ENCODE measurements at places on chromosomes 6 and 20.
A peak's percentile ranks its signal among the peaks of the same experiment; 100 is the strongest.

GRCh38 chr6:130754786-130755367 lies 72.3 kb upstream of the SMLR1 start:
- no peak for DNase-seq

GRCh38 chr6:100726666-100727065 lies 154.5 kb downstream of the ASCC3 start:
- no peak for DNase-seq

GRCh38 chr6:15365273-15365687 lies 119.4 kb downstream of the JARID2 start:
- no peak for DNase-seq

- DNase-seq, result no peak
These were observed 132.7 kb downstream of the TSHZ2 start for GRCh38 chr20:53104884-53105283.

DNA sequence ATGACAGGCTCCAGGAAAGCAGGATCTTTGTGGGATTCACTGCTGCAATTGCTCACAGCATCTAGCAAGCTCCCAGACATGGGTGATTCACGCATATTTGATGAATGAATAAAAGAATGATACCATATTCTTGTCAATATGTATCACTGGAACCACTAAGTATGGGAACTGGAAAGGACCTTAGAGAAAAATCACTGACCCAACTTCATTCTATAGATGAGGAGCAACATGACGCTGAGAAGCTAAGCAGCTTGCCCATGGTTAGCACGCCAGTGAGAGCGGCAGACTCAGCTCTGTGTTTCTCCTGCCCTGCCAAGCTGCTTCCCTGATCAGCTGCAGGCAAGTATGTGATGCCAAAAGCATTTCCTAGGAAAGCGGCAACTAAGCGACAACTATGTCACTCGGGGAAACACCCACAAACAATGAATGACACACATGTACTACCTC lies 66.8 kb downstream of the PPP1R3G start:
- no peak for DNase-seq

DNA sequence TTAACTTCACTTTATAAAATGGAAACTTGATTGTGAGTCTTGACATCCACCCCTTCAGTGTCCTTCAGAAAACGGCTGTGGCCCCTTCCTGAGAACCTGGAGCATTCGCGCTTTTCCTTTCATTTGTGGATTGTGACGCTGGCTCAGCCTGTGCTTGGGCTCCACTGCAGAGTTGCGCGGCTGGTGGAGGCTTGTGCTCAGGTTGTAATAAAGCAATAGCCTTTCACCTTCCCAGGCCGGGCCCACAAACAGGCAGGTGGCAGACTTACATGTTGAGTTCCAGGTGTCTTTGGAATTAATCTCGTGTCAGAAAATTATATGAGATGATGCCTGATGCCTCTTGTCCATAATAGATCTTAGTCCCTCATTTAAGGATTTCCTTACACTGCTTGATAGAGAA lies 199.9 kb downstream of the CDH4 start:
- DNase-seq, result no peak

GRCh38 chr6:84093441-84094435 lies 60.2 kb downstream of the MRAP2 start:
- no peak for DNase-seq

DNA sequence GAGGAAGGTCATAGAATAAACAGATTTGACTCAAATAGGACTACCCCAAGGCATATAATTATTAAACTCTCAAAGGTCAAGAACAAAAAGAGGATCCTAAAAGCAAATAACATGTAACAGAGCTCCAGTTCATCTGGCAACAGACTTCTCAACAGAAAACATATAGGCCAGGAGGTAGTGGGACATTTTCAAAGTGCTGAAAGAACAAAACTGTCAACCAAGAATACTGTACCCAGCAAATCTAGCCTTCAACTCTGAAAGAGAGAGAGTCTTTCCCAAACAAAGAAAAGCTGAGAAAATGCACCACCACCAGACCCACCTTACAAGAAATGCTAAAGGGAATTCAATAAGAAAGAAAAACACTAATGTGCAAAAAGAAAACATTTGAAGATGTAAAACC lies 11.9 kb downstream of the NQO2 start:
- no peak for DNase-seq

DNA sequence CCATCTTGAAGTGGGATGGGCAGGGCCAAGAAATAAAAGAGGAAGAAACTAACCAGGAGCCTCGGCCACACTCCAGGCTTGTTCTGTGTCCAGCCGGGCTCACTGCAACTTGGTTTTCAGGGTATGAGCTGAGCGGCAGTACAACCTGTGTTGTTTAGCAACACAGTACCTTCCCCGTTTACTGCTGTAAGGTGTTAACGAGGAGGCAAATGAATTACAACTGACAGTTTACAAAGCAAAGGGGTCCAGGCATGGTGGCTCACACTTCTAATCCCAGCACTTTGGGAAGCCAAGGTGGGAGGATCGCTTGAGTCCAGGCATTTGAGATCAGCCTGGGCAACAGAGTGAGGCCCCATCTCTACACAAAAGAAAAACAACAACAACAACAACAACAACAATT lies 481.3 kb upstream of the SULF2 start:
- no peak for DNase-seq

DNA sequence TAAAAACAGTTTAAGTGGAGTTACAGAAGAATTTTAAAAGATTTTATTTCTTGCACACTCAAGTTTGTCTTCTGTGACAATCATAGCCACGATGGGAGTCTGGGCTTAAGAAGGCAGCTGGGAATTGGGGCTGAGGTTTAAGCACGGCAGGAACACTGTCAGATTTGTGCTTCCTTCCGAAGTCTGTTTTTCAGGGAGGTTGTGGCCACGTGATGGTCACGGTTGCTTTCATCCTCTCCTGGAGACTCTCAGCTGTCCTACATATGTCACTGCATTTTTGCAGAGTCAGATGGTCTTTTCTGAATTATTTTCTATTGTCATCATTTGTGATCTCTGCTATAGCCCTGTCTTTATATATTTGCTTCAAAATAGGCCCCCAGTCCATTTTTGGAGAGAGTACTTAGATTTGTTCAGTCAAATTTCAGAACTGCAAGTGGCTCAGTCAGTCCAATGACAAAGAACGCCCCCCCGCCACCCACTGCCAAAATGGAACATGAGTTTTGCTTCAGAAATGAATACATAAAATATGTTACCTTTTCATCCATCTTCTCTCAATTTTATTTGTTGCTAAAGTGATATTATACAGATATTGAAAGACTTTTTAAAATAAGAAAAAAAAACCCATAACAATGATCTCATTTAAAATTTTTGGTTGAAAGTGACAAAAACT lies 111.8 kb upstream of the ZFP64 start:
- DNase-seq, result peak; percentile 25

GRCh38 chr6:149821492-149821891 lies 42.7 kb downstream of the LRP11 start:
- no peak for DNase-seq

GRCh38 chr6:72261554-72261953 lies 360.3 kb upstream of the KCNQ5 start:
- no peak for DNase-seq

DNA sequence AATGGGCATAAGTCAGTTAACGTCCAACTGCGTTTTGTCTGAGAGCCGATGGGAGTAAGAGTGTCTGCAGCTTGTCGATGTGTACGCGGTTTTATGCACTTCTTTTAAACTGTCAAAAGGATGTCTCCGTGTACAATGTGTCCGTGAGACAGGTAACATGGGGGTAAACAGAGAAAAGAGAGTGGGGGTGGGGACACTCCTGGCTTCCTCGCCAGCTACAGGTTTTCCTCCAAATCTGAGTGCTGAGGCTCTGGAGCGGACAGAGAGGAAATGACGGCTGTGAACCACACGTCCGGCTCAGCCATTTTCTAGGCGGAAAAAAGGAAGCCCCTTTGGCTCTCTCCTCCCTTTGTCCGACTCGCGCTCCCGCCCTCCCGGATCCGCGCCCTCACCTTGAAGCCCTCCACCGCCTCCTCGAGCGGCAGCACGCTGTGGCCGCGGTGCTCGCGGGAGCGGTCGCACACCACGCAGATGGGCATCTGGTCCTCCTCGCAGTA lies 916 bp downstream of the TRIM27 start:
- DNase-seq, result peak; percentile 10

DNA sequence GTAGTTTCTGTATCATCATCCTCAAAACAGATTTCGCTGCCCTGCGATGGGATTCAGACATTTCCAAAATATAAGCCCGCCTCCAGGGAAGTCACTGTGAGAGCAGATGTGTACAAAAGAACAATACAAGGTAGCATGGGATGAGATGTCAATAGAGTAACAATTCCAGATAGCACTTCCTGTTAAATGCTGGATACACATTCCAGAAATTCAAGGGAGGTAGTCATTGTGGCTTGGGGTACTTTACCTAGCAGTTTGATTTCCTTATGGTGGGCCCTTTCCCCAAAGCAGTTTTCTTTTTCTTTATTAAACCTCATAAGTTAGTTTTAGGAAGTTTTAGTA lies 2.5 kb downstream of the RNF217 start:
- no peak for DNase-seq

GRCh38 chr6:44004136-44004535 lies 123.1 kb downstream of the MRPL14 start:
- DNase-seq, result no peak

DNA sequence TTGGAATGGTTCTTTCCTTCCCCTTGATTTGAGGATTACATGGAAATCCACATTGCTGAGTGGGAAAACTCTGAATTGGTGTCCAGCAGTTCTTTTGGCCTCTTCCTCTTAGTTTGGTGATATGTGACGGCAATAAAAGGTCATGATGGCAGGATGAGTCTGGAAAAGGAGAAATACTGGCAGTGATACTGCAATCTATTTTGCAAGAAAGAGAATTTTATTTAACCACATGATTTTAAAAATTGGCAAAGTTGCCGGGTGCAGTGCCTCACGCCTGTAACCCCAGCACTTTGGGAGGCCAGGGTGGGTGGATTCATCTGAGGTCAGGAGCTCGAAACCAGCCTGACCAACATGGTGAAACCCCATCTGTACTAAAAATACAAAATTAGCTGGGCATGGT lies 73.1 kb downstream of the ADTRP start:
- DNase-seq, result no peak

Measured in activated CD4-positive, alpha-beta T cell treated with anti-CD3 and anti-CD28 coated beads, Interleukin-2, amount 50 U/mL, for 4 hours (primary cell).